ENCODE measurements at places on chromosomes 1 and 21. TPM values are rescaled to one million over a fixed set of nuclear protein-coding genes. Genes with fewer than 3 reads are reported as not detected.

DNA sequence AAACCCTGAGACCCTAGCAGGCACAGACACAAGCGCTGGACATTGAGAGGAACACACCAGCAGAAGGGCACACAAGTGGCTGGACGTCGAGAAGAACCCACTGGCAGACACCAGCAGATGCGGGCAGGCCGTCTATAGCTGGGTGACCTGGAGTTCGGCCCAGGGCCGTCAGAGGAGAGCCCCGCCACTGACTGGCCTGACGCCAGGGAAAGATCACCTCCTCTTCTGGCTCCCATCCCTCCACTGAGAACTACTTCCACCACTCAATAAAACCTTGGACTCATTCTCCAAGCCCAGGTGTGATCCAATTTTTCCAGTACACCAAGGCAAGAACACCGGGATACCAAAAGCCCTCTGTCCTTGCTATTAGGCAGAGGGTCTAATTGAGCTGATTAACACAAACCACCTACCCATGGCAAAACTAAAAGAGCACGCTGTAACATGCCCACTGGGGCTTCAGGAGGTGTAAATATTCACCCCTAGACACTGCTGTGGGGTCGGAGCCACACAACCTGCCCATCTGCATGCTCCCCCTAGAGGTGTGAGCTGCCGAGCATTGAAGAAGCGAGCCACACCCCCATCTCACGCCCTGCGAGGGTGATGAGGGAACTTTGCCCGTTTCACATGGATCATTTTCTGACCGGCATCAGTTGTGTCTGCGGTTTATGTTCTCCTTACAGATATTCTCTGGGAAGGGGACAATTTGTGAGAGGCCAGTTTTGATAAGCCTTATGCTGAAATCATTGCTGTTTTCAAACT, 104.8 kb downstream of the HLX start:
- no peak for DNase-seq

DNA sequence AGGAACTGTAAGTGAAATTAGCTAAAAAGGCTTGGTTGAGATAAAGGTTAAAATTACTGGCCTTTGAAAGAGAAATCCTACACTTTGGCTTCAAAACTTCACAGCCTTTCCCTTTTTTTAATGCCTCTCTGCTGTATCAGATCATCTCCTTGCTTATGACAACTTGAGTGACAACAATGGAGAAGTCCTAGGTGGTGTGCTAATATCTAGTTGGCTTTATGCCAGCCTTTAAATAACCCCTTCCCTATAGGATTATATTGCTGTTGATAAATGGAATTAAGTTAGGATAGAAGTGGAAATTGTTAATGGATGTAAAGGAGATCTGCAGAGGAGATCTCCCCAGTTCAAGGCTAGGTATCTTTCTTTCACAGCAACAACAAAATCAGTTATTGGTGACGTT, 130.2 kb upstream of the ATP1B1 start:
- DNase-seq: no peak

GRCh38 chr1:37892151-37893047, 33.0 kb upstream of the MTF1 start:
- DNase-seq: no peak

DNA sequence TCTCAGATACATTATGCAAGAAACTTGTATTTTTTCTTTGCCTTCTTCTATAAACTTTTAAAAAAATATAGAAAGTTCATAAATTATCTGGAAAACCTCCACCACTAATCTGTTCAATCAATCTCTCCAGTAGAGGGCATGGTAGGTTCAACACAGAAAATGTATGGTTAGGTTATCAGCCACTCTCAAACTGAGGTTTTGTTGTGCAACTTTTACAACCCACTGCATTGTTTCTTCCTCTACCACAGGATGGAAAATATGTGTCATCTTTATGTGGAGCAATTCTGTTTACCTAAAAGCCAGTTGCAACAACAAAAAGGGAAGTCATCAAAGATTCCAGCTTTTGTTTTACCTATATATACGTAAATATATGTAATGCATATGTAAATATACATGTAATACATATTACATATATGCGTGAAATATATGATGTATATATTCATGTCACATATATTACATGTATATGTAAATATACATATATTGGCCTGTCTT, 3.0 kb upstream of the RGS2 start:
- DNase-seq: peak; percentile 15

GRCh38 chr1:41633764-41634163, 149.3 kb upstream of the EDN2 start:
- no peak for DNase-seq

DNA sequence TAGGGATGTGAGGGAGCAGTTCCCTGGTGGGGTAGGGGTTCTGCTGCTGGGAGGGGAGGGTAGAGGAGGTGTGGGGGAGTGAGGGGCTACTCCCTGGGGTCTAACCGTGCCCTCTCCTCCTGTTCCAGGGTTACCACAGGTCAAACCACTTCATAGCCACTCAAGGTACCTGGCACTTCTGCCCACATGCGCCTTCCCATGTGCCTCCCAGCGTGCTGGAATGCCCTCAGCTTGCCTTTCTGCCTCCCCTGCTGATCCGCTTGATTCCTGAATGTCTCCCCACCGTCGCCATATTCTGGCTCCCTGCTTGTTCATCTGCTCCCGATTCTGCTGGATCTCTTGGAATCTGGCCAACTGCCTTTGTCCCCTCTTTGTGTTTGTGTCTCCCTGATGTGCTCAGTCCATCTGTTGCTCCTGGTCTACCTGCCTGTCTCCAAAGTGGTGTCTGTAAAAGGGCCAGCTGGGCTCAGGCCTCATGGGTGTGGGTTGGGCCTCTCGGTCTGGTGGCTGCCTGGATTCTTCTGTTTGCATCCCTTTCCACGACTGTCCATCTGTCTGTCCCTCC, 74.4 kb downstream of the PTPRU start:
- DNase-seq: peak; percentile 34

GRCh38 chr21:39535646-39536437, 76.9 kb upstream of the B3GALT5 start:
- DNase-seq: no peak

- DNase-seq: peak; percentile 55
Measured at GRCh38 chr21:36454706-36455105, 25.2 kb downstream of the CLDN14 start.

DNA sequence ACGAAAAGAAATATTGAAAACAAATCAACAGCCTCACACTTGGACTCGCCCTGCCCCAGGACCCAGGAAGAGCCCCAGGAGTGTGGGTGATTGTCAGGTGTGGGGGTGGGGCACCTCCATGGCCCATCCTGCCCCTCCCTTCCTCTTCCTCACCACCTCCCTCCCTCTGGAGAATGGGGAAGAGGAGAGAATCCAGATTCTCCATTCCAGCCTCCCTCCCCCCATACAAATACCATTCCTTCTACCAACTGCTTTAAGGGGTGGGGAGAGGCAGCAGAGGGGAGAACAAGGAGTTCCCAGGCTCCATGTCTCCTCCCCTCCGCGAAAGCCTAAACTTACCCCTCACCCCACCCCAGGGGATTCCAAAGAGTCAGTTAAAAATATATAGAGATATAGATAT, 36.7 kb downstream of the MEF2D start:
- DNase-seq: no peak

SPRR1B gene
- total RNA-seq: not detected

FAAH gene
- total RNA-seq: 19.0 TPM

- DNase-seq: peak; percentile 73
Measured at GRCh38 chr1:24369199-24369598, 44.4 kb downstream of the STPG1 start.

GRCh38 chr1:96886474-96886873, 164.9 kb downstream of the PTBP2 start:
- no peak for DNase-seq

DMBX1 gene
- 0.82 TPM for total RNA-seq

DNA sequence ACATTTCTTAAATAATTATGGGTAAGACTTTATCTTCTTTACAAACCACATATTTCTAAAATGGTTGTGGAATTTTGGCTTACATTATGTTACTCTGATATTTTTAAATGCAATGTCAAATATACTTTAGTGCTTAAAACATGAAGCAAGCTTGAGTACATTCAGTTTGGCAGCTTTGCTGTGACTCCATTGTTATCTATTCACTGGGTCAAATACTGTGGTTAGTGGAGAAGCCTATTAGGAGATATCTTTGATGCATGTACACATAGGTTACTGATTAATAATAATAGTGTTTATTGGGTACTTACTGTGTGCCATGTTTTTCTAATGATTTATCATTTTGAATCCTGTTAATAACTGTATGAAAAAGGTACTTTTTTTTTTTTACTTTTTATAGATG, 520.4 kb upstream of the B3GALT2 start:
- DNase-seq: no peak

- no peak for DNase-seq
Measured at GRCh38 chr1:152050886-152051675, 14.3 kb upstream of the S100A11 start.

ZNF695 gene
- total RNA-seq: 11.9 TPM

GRCh38 chr1:34089731-34090130, 75.3 kb downstream of the CSMD2 start:
- DNase-seq: no peak

DNA sequence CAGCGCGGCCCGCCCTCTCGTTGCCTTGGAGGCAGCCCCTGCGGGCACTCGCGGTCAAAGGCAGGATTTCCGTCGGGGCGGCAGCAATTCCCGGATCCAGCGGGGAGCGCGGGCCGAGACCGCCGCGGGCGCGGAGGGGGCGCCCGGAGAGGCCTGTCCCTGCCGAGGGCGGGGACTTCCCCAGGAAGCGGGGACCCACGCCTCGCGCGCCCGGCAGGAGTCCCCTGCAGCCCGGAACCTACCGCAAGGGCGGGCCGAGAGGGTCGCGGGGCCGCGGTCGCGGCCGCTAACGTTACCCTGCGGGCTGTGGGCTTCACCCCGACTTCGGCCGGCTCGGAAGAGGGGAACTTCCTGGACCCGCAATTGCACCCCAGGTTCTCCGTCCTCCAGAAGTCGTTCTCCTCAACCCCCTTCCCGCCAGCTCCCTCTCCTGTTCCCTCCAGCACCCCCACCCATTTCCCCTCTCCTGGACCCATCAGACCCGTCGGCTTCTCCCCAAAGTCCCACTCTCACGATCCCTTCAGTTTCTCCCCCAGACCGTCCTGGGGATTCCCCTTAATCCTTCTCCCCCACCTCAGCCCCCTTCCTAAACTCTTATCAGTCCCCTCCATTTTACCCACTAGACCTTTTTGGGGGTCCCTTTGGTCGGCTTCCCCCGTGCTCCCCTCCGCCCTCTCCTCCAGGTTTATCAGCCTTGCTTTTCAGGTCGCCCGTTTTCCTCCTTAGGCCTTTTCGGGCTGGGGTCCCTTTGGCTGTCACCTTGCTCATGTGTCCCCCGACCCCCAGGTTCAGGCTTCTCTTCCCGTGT, 604 bp downstream of the FGR start:
- DNase-seq: no peak

FCGR3A gene
- 6.7 TPM for total RNA-seq

GRCh38 chr1:223125766-223126165, 17.3 kb downstream of the TLR5 start:
- no peak for DNase-seq

- no peak for DNase-seq
Measured at GRCh38 chr21:18114810-18115209, 129.8 kb upstream of the CHODL start.

- DNase-seq: no peak
Measured at GRCh38 chr1:154158307-154159125, 3.6 kb upstream of the NUP210L start.

DNA sequence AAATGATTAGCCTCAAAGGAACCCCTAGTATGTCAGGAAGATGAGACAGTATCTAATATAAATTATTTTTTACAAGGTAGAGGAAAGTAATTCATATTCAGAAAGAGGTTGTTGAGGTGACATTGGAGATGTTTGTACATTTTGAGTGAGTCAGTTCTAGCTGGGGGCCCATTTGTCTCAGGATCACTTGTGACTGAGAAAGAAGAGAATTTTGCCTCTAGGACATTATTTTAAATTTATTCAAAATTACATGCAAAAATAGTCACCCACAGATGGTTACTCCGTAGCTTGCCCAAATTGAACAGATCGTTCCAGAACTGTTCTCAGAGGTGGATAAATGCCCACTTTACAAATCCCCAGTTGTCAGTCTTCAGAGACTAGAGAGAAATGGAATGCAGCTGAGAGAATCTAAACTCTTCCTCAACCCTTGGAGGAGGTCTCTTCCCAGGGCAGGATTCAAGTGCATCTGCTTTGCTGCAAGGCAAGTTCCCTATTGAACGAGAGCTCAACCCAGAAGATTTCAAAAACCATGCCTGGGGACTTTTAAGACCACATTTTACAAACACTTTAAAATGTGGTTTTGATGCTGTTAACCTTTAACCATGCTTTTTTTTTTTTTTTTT, 987.8 kb upstream of the ADAMTS5 start:
- DNase-seq: no peak

DNA sequence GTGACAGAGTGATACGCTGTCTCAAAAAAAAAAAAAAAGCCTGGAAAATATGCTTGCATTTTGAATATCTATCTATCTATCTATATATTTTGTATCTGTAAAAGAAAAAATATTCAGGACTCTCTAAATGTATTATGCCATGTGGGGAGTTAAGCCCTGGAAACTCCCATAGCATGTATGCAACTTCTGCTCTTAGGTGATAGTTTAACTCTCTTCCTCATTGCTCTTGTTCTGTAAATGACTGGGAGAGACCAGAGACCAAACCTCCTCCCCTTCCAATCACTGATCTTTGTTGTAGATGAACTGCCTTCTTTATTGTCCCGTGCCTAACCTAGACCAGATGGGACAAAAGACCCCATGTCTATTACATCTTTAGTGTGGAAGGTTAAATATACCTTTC, 37.6 kb upstream of the CAMTA1 start:
- DNase-seq: no peak

GRCh38 chr1:114345930-114346479, 165.0 kb downstream of the TRIM33 start:
- no peak for DNase-seq

VAV3 gene
- 19.5 TPM for total RNA-seq

Data from cerebellum (tissue), 4 donors.